GM10248 (cell line): ENCODE measurements at places on chromosomes 5 and 9.

- DNase-seq, result no peak
Observed at GRCh38 chr9:25310961-25311360, 367.3 kb downstream of the TUSC1 start.

- no peak for DNase-seq
Observed at GRCh38 chr9:710951-711745, 130.3 kb upstream of the DMRT1 start.

DNA sequence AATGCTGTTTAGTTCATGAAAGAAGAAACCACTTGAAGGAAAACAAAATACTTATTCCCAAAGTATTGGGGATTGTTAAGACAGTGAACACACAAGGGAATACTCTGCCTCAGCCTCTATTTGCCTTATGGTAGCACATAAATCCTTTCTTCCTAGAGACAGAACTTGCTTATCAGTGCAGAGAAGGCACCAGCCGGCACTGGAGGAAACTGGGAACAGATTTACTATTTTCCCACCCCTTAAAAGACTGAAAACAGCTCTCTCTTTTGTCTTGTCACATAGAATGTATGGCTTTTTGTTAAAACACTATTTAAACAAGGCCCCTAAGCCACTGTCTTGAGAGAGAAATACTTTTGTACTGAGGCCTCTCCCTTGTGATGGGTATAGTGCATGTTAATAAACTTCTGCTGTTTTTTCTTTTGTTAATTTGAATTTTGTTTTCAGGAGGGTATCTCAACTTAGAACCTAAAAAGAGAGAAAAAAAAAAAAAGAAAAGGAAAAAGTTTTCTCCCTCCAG lies 40.7 kb upstream of the EDIL3 start:
- no peak for DNase-seq

DNA sequence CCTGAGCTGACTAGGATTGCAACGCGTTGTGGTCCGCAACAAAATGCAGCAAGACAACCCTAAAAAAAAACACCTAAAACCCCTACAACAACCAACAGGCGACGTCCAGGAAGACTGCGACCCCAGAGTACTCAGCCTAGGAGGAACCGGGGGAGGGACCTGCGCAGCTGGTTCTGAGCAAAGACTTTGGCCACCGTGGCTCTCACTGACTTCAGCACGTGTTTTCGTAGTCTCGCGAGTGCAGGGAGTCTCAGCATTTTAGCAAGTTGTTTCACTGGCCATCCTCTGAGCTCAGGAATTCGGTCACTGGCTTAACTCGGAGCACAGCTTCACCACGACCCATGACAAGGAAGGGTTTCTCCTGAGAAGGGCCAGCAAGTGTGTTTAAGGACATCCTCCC lies 8.6 kb upstream of the ZDHHC11 start:
- no peak for DNase-seq

- DNase-seq, result no peak
Observed at GRCh38 chr9:91847581-91848091, 102.4 kb downstream of the ROR2 start.

- DNase-seq, result no peak
Observed at GRCh38 chr5:60335913-60336312, 364.1 kb downstream of the DEPDC1B start.

- DNase-seq, result no peak
Observed at GRCh38 chr9:131715906-131716305, 24.0 kb downstream of the RAPGEF1 start.

- no peak for DNase-seq
Observed at GRCh38 chr9:127588740-127589506, 23.2 kb upstream of the STXBP1 start.

DNA sequence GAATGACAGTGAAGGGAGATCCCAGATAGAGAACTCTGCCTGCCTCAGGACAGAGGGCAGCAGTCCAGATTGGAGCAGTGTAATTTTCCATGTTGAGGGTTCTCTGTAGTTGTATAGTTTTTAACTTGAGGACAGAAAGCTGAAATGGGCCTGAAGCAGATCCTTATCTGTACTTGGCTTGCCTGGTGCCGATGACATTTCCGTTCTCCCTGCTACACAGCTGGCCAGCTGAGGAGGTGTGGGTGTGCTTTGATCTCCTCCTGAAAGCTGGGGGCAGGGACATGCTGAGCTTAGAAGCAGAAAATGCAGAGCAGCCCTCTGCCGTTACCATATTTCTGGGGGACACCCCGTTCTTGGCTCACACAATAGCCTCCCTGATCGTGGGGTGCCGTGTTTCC lies 10.5 kb downstream of the GLRX start:
- DNase-seq, result no peak

- no peak for DNase-seq
Observed at GRCh38 chr9:4657426-4658159, 4.5 kb upstream of the PLPP6 start.

GRCh38 chr5:175555168-175555785 lies 76.9 kb downstream of the SFXN1 start:
- no peak for DNase-seq

GRCh38 chr5:132500244-132500930 lies 9.8 kb upstream of the IRF1 start:
- DNase-seq, result no peak

- no peak for DNase-seq
Observed at GRCh38 chr5:88610586-88610985, 272.4 kb downstream of the MEF2C start.

GRCh38 chr9:127541865-127542264 lies 70.2 kb upstream of the STXBP1 start:
- no peak for DNase-seq

GRCh38 chr9:129176701-129177442 lies 1.2 kb downstream of the IER5L start:
- DNase-seq, result no peak

GRCh38 chr5:107670087-107670931 lies 428 bp downstream of the EFNA5 start:
- peak; percentile 29 for DNase-seq

- no peak for DNase-seq
Observed at GRCh38 chr9:94086486-94087345, 2.5 kb downstream of the PTPDC1 start.

DNA sequence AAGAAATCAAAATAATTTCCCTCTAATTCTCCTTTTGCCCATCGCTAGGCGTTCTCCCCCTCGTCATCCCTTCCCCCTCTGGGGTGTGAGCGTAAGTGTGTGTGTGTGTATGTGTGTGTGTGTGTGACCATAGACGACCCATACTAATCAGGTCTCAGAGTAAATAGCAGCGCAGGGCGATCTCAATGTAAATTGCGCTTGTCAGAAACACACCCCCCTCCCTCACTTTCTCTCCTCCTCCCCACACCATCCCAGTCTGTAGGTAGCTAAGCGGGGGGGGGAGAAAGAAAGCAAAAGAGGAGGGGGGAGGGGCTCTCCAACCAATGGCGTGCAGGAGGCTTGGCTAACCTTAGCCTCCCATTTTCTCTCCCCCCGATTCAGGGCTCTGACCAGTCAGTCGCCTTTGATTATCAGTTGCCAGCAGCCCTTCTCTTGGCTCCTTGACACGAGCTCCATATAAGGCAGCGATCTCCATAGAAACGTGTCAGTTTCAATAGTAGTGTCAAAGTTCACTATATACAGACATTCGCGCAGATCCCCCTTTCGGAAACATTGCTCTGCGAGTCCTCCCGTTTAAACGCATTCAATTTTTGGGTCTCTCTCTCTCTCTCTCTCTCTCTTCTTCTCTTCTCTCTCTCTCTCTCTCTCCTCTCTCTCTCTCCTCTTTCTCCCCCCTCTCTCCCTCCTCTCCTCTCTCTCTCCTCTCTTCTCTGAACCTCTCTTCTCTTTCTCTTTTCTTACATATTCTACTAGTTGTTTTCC lies at the start of gene NR2F1:
Gene NR2F1, plus strand, starts transcription at position 546 of the 762 bp plus-strand sequence. CDS start 1,802 bp downstream, outside the sequence.
- DNase-seq, result no peak

- no peak for DNase-seq
Observed at GRCh38 chr9:107983181-107983603, 493.6 kb upstream of the KLF4 start.

DNA sequence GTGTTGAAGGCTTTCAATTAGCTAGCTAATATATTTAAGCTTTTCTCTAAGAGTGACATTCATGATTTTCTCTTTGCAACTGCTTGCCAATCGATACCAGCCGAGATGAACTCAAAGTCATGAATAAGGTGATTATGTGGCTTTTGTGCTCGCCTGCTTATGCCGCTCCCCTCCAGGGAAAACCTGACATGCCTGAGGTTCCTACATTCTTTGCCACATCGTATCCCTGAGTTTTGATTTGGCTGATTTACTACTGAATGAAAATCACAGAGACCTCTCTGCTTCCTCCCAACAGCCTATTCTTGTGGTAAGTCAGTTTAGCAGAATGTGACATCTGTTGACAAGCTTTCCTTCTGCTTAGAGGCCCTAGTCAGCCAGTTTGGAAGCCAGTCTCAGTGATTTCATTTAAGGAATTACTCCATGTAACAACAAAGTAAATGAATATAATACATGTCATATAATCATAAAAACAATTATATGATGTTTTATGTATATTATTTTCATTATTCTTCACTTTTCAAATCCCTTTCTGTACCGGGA lies 513.4 kb downstream of the CSNK1G3 start:
- DNase-seq, result no peak

DNA sequence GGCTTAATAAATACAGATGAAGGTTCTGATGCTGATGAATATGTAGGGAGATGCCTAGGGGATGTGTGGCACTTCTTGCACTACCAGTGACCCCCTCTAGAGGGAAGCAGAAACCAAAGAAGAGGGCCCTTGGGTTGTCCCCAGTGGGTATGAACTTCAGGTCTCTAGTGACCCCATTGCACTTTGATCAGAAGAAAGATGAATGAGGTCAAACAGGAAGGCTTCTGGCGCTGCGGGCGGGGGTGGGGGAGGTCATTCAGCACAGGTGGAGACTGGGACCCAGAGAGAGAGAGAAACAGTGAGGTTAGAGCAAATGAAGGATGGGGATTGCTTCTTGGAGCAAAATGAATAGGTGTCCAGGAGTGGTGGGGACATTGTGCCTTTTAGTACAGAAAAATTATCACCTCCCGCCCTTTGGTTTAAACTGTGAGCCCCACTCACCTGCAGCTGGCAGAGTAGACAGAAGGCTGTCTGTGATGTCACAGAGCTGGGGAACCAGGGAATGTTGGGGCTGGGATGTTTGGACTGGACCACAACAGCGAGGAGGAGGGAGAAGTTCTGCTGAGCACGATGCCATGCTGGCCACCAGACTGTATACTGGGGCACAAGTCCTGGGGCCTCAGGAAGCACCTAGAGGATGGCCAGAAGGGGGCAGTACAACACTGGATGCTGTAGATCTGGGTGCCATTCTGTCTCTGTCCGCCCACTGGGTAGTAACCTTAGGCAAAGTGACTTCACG lies at the start of gene TEX48:
Gene TEX48, minus strand, starts transcription at position 599 of the 739 bp plus-strand sequence. CDS start 10,469 bp downstream, outside the sequence.
- peak; percentile 73 for DNase-seq

- DNase-seq, result no peak
Observed at GRCh38 chr9:68821911-68822310, 116.9 kb downstream of the PIP5K1B start.

DNA sequence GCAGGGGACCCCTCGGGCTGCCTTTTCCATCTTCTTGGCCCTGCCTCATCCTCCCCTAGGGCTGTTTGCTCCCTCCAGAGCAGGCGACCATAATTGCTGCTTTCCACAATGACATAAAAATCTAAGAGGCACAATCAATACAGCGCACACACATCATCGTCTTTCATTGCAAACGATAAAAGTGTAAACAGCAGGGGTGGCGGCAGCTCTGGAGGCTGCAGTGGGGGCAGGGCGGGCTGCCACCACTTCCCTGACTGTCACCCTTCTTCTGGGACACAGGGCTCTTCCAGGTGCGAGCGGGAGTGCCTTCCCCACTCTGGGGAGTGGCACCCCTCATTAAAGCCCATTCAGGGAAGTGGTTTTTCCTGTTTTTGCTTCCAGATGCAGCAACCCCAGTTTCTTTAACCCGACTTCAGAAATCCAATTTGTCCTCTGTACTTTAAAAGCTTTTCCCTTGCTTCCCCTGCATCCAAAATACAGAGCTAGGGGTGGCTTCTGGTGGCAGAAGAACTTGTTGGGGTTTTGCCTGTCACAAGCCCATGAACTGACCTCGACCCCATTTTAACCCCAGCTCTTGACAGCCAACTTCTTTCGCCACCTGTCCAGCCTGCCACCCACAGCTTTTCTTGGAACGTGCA lies 45.7 kb downstream of the TSPAN17 start:
- DNase-seq, result no peak

DNA sequence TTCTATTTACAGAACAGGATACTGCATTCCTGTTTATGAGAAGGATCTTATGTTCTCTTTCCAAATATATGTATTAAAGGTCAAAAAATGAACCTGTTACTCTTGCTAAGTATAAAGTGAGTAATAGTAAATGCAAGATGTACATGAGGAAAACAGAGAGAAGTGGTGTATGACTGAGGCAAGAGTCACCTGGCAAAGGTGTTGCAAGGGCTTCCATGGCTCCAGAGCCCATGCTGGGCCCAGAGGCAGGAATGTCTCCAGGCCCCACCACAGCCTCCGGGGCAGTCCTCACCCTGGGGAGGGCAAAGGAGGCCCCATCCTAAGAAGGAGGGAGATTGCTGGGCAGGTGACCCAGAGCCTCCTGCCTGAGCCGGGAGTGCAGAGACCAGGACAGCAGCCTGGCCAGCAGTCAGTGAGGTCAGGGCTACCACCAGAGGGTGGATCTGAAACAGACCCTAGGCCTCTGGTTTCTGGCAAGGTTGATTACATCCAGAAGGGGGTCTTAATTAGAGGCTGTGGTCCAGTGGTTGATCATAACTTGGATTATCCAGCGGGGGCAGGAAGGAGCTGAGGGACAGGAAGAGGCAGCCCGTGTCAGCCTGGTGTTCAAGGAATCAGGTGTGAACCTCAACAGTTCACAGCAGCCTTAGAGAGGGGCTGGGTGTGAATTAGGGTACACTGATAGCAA lies 57.3 kb upstream of the CPLX2 start:
- DNase-seq, result no peak

- no peak for DNase-seq
Observed at GRCh38 chr5:126377424-126377823, 45.8 kb upstream of the GRAMD2B start.

GRCh38 chr5:11084111-11084510 lies 323.1 kb upstream of the DAP start:
- DNase-seq, result no peak

DNA sequence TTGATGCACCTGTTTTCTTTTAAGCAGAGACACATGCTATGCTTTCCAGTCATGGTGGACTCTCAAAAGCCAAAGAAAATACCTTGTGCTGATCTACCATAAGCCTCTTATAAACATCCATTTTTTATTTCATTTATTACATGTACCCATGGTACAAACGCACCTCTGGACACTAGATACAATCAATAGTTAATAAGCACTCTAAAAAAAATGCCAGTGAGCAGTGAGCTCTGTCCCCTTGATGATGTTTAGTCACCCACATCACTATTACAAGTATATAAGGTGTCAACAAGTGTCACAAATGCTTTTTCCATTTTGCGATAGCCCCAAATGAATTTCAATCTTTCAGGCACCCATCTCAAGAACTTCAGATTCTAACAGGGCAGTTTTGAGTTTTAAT lies 5.9 kb downstream of the KLF4 start:
- no peak for DNase-seq

GRCh38 chr5:139205124-139205523 lies 7.0 kb upstream of the SIL1 start:
- DNase-seq, result no peak

GRCh38 chr5:146079695-146080373 lies 25.5 kb downstream of the PLAC8L1 start:
- no peak for DNase-seq
